Caudate nucleus (tissue), 63 donors: ENCODE measurements at places on chromosomes 1 and 21.

DNA sequence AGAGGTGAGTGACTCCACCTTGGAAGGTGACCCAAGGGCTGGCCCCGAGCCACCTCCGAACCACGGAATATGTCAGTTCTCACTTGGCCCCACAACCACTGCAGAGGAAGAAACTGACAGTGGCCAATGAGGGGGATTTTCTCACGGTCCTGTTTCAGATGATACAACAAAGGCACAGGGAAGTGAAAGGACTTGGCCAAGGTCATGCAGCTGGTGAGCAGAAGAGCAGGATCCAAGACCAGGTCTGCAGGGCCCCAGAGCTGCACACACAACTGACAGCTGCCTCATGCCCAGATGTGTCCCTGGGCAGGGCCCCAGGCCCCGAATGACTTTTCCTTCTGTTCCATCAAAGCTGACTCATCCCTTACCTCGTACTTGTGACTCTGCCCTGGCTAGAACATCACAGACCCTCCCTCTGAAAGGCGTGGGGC lies 25.8 kb upstream of the EVA1B start:
- no peak for DNase-seq

DNA sequence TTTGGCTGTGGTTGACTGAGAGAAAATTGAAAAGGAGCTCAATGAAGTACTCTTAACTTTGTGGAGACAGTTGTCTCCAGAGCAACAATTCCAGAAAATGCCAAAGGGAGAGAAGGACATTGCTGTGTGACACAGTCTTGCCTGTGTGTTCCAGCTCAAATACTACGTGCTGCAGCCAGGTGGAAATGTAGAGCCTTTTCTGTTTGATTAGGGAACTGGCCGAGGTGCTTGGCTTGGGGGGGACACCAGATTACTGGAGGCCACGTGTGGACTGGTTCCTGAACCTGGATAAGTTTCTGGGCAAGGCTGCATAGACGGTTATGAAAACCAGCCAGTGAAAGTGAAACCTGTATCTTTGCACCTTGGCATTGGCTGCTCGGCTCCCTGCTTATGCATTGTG lies 217.9 kb downstream of the CTH start:
- DNase-seq: no peak

GRCh38 chr1:6014130-6014999 lies 22.1 kb upstream of the NPHP4 start:
- DNase-seq: no peak

GRCh38 chr1:66436378-66437135 lies 97.4 kb upstream of the SGIP1 start:
- DNase-seq: no peak

- no peak for DNase-seq
Measured at GRCh38 chr21:23131177-23131576, 2133.0 kb downstream of the NCAM2 start.
